ENCODE measurements at places on chromosomes 6 and 20. TPM values are rescaled to one million over a fixed set of nuclear protein-coding genes. Genes with fewer than 3 reads are reported as not detected.

Gene KHDC1
- total RNA-seq = 0.52 TPM

Gene SNAP91
- total RNA-seq = not detected

Gene PGC
- total RNA-seq = not detected

Gene GNRH2
- 0.92 TPM for total RNA-seq

Gene TMEM217
- total RNA-seq = 0.37 TPM

Gene PAK5
- total RNA-seq = not detected

Gene LPA
- not detected for total RNA-seq

Gene SS18L1
- 13.1 TPM for total RNA-seq

Gene TBXT
- not detected for total RNA-seq

Gene MYBL2
- 1.6 TPM for total RNA-seq

Gene EPHA7
- total RNA-seq = not detected

Gene VWA7
- total RNA-seq = 2.9 TPM

Gene FAM162B
- total RNA-seq = not detected

Gene GSTA2
- not detected for total RNA-seq

Gene GLP1R
- total RNA-seq = not detected

Gene FOXC1
- total RNA-seq = 0.21 TPM

Gene SLCO4A1
- total RNA-seq = 1.9 TPM

Gene C6orf132
- total RNA-seq = not detected

Gene KCNS1
- total RNA-seq = not detected

Gene BPI
- not detected for total RNA-seq

Gene TOX2
- 1.7 TPM for total RNA-seq

Gene GPLD1
- total RNA-seq = 0.21 TPM

Gene MYLK4
- 1.7 TPM for total RNA-seq

Gene SCGN
- total RNA-seq = not detected

Gene PRKN
- 8.4 TPM for total RNA-seq

Gene DNAAF9
- total RNA-seq = 6.7 TPM

Gene CDS2
- 86.9 TPM for total RNA-seq

Gene WFDC8
- not detected for total RNA-seq

Gene THBD
- 1.0 TPM for total RNA-seq

Gene RHAG
- not detected for total RNA-seq

Gene MATN4
- total RNA-seq = not detected

Gene ADTRP
- total RNA-seq = 43.4 TPM

Gene SOBP
- total RNA-seq = 0.16 TPM
